Renal cortex interstitium (tissue), 15 donors: ENCODE measurements at places on chromosomes 12 and 14. TPM values are rescaled to one million over a fixed set of nuclear protein-coding genes. Genes with fewer than 3 reads are reported as not detected.

GRCh38 chr12:70719672-70720420 lies 82.6 kb upstream of the PTPRB start:
- DNase-seq = peak; percentile 39

DNA sequence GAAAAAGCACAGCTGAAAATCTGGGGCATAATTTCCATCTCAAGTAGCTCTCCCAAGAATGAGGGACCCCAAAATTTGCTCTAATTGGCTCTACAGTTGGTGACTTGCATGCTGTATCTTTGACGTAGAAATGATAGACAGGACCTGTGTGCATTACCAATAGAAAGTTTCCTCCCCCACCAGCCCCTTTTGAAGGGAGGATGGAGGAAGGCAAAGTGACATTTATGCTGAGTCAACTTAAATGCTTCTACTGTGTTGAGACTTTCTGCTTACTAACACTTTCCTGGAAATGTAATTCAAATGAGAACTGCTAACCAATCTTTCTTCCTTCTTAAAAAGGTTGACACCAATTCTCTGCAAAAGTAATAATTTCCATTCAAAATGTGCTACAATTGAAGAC lies 31.9 kb downstream of the TSPAN8 start:
- no peak for DNase-seq

DNA sequence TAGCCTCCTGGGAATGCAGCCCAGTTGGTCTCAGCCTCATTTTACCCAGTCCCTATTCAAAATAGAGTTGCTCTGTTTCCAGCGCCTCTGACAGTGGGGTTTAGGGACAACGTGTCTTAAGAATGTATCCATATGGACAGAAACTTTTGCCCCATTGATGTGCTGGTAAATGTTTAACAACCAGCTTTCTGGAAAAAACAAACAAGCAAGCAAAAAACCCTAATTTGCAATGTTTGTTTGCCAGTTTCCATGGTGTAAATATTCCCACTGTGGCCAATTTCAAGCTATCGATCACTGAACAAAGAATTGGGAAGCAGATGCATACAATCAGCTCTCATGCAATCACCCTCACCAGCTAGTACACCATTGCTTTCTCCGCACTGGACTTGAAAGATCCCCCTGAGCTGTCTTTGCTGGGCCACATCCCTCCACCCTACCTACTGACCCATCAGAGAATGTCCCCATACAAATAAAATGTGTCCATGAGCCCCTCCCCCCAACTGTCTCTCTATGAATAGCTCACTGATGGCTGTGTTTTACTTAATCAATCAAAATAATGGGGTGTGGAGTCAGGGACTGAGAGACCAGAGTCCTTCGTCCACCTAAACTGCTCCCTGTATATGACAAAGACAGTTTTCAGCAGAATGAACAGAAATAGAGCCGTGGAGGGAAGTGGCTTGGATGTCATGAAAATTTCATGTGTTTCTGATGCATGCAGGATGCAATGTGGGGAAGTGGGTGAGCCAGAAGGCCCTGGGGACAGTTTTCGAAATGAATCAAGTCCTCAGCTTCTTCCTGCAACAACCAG lies 40.8 kb downstream of the CCDC60 start:
- no peak for DNase-seq

- no peak for DNase-seq
Observed at GRCh38 chr12:121241156-121241970, 31.4 kb downstream of the P2RX4 start.

DNA sequence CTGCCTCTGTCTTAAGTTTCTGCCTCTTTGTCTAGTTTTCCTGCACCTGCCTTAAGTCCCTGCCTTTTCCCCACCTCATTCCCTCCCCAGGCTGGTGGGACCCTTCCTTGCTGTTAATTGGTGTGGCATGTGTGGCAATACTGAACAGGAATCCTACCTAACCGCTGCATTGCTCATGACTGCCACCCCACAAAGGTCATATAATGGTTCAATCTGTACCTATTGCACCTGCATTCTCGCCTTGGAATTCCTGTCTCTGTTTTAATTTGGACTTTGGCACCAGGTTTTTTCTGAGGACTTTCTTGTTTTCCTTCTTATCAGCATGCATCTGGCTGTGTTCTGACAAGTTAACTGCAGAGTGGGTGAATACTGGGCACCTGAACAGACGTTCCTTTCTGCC lies 966.2 kb upstream of the TMEM132C start:
- no peak for DNase-seq

CACNB3 gene
- polyA plus RNA-seq = 60.4 TPM
